Activated naive CD4-positive, alpha-beta T cell treated with anti-CD3 and anti-CD28 coated beads for 36 hours (primary cell): ENCODE measurements at places on chromosomes 7 and 10. TPM values are rescaled to one million over a fixed set of nuclear protein-coding genes. Genes with fewer than 3 reads are reported as not detected.

Gene MYH16
- not detected for total RNA-seq

Gene CRTAC1
- not detected for total RNA-seq

Gene UMAD1
- total RNA-seq: 13.8 TPM

Gene DPYSL4
- 14.1 TPM for total RNA-seq

Gene BAMBI
- 0.57 TPM for total RNA-seq

Gene PAPSS2
- not detected for total RNA-seq

Gene KMT2C
- 33.8 TPM for total RNA-seq

Gene SLC26A5
- not detected for total RNA-seq

Gene SNX10
- 17.5 TPM for total RNA-seq

Gene SEMA3E
- not detected for total RNA-seq

DNA sequence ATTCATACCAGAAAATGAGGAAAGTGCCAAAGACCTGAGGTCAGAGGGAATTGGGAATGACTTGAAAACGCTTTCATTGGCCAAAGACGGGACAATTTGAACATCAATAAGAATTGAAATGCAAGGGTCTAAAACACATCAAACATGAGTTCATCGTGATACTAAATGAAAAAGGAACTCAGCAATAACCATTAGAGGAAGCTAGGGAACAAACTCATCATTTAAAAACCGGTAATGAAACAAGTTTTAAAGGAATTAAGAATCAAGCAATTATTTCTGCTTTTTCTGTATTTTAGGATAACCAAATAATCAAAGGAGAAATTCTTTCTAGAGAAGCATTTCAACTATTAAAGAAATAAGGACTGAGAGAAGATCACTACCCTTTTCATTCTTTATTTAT is 303.1 kb downstream of the ARHGAP12 start:
- H3K4me1 ChIP-seq: no peaks in the 10 kb centered on the region
- no peak for DNase-seq
- no peak overlapping the region for H3K27ac ChIP-seq
- peaks cover 5% of the 10 kb centered on the region for H3K27me3 ChIP-seq
- peaks cover 6% of the 10 kb centered on the region for H3K36me3 ChIP-seq

DNA sequence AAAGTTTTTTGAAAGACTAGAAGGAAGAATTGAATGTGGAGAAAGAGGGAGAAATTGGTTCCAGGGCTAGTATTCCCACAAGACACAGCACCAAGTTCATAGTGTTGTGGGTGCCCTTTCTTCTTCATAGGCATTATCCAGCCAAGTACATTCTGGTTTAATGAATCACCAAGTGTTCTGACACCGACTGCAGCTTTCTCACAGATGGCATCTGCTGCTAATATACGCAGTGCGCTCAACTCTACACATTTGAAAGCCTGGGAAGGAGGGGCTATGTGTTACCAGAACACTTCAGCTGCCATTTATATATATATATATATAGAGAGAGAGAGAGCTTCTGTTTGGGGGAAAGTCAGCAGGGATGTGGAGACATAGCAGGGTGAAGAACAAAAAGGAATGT is 1168.4 kb downstream of the GATA3 start:
- no peak for DNase-seq
- no peak overlapping the region for H3K4me3 ChIP-seq
- peaks cover 2% of the 10 kb centered on the region for H3K4me1 ChIP-seq
- H3K27me3 ChIP-seq: peaks cover 10% of the 10 kb centered on the region
- no peak overlapping the region for H3K27ac ChIP-seq

GRCh38 chr10:47447705-47448104 is 36.2 kb downstream of the ANXA8 start:
- DNase-seq: no peak
- no peaks in the 10 kb centered on the region for H3K27me3 ChIP-seq
- H3K4me1 ChIP-seq: peaks cover 12% of the 10 kb centered on the region
- no peak overlapping the region for H3K4me3 ChIP-seq
- H3K27ac ChIP-seq: no peak overlapping the region

DNA sequence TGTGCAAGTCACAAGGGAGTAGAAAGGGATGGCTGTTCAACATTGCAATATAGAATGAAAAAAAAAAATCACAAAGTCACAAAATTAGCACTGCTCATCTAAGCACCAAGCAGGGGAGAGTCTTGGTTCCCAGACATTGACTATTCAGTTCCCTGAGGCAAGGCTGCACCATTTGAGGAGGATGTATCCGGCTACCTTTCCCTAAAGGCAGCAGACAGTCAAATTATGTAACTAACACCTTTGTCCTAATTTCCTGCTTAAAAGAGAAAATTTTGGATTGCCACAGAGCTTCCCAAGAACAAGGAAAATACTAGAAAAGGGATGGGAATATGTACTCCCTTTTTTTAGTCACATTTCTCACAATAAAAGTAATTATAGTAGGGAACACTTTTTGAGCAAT is 148.1 kb downstream of the PCLO start:
- DNase-seq: no peak
- H3K27ac ChIP-seq: no peak overlapping the region
- no peaks in the 10 kb centered on the region for H3K36me3 ChIP-seq
- no peak overlapping the region for H3K4me3 ChIP-seq
- H3K27me3 ChIP-seq: no peaks in the 10 kb centered on the region

DNA sequence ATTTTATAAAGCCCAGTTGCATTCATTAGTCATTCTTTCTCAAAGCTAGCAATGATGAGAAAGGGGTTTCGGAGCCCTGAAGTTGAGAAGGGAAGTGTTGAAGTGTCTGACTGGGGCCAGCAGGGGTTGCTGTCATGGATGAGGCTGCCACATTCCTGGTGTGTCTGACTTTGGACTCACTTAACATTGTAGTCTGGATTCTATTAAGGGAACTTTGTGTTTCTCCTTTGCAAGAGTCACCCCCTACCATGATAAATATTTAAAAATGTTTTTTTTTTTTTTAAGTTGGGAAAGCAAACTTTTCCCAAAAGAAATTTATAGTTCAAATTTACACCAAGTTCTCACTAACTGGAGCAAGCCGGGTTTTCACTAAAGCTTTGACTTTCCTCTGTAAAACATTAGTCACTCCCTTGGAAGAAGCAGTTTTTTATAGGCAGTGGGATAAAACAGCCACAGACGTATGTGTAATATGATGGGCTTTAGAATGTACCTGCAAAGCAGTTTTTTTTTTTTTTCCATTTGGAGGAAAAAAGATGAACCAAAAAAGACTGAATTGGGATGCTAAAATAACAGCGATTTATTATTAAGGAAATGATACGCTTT is 243.6 kb downstream of the TWIST1 start:
- no peak for DNase-seq
- H3K4me1 ChIP-seq: no peaks in the 10 kb centered on the region
- no peak overlapping the region for H3K4me3 ChIP-seq
- H3K27me3 ChIP-seq: no peaks in the 10 kb centered on the region
- H3K36me3 ChIP-seq: no peaks in the 10 kb centered on the region
- H3K27ac ChIP-seq: no peak overlapping the region

- no peaks in the 10 kb centered on the region for H3K27me3 ChIP-seq
- no peak overlapping the region for H3K27ac ChIP-seq
- H3K4me3 ChIP-seq: no peak overlapping the region
- peaks cover 19% of the 10 kb centered on the region for H3K36me3 ChIP-seq
- peaks cover 2% of the 10 kb centered on the region for H3K4me1 ChIP-seq
- no peak for DNase-seq
Observed at GRCh38 chr7:6606866-6607583, 8.4 kb upstream of the ZNF853 start.

DNA sequence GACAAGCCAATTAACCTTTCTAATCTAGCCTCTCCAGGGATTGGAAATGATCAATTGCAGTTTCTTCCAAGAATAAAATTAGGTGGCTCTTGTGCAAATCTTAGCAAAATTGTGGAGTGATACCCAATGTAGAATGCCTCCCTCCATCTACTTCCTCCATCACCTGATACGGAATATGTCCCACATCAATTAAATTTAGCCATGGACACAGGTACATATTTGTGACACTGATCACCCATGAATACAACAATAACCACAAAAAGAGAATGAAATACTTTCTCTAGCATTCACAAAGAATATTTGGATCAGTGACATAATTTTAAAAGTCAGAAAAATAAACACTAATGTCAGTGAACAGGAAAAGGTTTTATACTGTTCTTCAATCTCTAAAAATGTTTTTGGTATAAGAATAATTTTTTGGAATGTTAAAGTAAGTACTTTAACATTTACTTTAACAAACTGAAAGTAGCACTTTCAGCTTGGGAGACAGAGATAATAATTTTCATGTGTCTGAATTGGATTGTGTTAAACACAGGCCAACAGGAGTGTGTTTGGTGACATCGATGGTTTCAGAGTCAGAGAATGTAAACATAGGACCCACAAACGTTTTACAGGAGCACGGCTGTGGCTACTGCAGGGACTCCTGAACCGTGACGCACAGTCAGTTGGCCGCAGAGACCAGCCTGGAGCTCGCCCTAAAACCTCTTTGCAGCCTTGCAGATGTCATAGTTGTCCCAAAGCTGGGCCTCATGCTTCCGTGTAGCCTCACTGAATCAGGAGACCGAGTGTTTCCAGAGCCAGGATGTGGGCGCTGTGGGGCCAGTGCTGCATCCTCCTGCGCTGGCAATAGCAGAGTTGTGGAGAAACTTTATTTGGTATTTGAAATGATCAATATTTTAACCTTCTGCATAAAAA is 7.2 kb downstream of the RBM20 start:
- H3K4me1 ChIP-seq: peaks cover 9% of the 10 kb centered on the region
- no peak overlapping the region for H3K27ac ChIP-seq
- no peak overlapping the region for H3K4me3 ChIP-seq
- peak; percentile 44 for DNase-seq
- H3K36me3 ChIP-seq: no peaks in the 10 kb centered on the region
- H3K27me3 ChIP-seq: peaks cover 22% of the 10 kb centered on the region

- no peaks in the 10 kb centered on the region for H3K27me3 ChIP-seq
- DNase-seq: no peak
- H3K36me3 ChIP-seq: peaks cover 16% of the 10 kb centered on the region
Observed at GRCh38 chr10:70885481-70885880, 2.9 kb downstream of the PCBD1 start.

DNA sequence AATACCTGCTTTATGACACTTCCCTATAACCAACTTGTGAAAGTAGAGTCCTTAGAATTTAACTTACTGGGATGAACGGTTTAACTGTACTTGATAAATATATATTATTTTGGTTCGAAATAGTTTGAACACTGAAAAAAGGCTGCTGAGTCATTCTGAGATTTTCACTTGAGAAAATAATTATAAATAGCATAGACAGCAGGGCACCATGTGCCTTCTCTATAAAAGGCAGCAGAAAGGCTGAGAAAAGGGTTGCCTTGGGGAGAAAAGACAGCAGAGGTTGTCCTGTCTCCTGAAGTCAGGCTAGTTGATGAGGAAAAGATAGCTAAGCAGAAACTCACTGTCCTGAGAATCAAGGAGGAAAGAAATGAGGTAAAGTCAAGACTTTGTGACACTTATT is 92.4 kb downstream of the CTTNBP2 start:
- no peaks in the 10 kb centered on the region for H3K4me1 ChIP-seq
- H3K4me3 ChIP-seq: no peak overlapping the region
- H3K27ac ChIP-seq: no peak overlapping the region
- no peaks in the 10 kb centered on the region for H3K36me3 ChIP-seq
- no peak for DNase-seq
- H3K27me3 ChIP-seq: no peaks in the 10 kb centered on the region

GRCh38 chr7:96596120-96596826 is 113.4 kb downstream of the SEM1 start:
- H3K4me3 ChIP-seq: no peak overlapping the region
- DNase-seq: no peak
- H3K27me3 ChIP-seq: peaks cover 10% of the 10 kb centered on the region
- H3K4me1 ChIP-seq: no peaks in the 10 kb centered on the region
- H3K27ac ChIP-seq: no peak overlapping the region
- no peaks in the 10 kb centered on the region for H3K36me3 ChIP-seq

DNA sequence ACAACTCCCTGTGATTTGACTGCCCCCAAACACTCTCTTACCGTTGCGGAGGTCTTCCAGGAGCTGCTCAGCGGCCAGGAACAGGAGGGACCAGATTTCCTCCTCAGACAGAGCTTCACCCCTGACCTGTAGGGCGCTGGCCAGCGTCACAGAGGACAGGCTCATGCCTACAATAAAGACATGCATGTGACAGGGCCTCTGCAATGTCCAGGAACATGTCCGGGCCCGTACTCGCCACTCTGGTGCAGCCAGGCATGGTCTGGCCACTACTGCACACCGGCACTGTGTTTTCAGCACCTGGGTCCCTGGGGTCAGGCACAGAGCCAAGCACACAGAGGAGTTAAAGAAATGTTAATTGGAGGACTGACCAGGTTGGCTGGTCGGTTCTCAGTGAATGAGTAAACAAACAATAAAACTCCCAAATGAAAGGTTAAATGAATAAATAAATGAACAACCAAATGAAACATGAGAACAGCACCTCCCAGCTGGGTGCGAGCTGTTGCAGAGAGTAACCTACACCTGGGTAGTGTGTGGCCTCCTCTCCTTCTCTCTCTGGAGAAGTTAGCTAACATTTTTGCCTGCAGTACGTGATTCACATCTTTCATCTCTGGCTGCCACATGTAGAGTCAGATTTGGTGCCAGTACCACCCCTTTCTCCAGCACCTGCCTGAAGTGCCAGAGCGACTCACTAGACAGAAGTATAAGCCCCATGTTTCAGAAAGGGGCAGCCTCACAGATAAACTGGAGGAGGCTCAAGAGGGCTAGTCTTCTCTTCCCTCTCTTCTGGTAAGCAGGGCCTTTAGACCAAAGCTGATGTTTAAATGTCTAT is 22.8 kb downstream of the FRMPD2 start:
- H3K27me3 ChIP-seq: no peaks in the 10 kb centered on the region
- no peak for DNase-seq
- no peak overlapping the region for H3K27ac ChIP-seq
- H3K4me3 ChIP-seq: no peak overlapping the region
